ENCODE measurements at places on chromosomes 3 and 15. TPM values are rescaled to one million over a fixed set of nuclear protein-coding genes. Genes with fewer than 3 reads are reported as not detected.

Gene COLQ
- 2.3 TPM for total RNA-seq

GRCh38 chr3:111541391-111541790 lies 606 bp upstream of the CD96 start:
- DNase-seq, result no peak

Gene NMNAT3
- 33.6 TPM for total RNA-seq

Gene SLC15A2
- total RNA-seq, result 2.3 TPM

Gene MAP6D1
- total RNA-seq, result 10.0 TPM

Gene A4GNT
- not detected for total RNA-seq

GRCh38 chr15:100141311-100142001 lies 200.3 kb downstream of the ADAMTS17 start:
- peak; percentile 85 for DNase-seq

Gene HIGD2B
- not detected for total RNA-seq

GRCh38 chr3:151579571-151580270 lies 118.9 kb upstream of the IGSF10 start:
- DNase-seq, result no peak

DNA sequence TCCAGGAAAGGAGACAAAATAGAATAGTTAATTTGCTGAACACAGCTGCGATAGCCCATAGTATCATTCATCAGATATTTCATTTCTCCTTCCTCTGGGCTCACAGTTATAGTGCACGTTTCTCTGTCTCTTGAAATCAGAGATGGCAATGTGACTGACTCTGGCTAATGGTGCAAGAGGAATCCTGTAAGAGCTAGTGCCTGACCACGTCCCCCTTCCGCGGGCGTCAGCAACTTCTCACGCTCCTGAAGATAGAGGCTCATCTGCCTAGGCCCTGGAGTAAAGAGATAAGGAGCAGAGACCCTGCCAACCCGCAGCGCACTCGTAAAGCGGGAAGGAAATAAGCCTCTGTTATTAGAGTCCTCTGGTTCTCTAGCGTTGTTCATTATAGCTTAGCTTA lies 391.8 kb downstream of the VPS13C start:
- DNase-seq, result no peak
